Hematopoietic multipotent progenitor cell treated with erythropoietin and hydrocortisone succinate and interleukin-3 and kit ligand, for 15 days (in vitro differentiated cells): ENCODE measurements at places on chromosomes 4 and X.

- DNase-seq = no peak
Observed at GRCh38 chrX:20143111-20143510, 1.5 kb upstream of the EIF1AX start.

DNA sequence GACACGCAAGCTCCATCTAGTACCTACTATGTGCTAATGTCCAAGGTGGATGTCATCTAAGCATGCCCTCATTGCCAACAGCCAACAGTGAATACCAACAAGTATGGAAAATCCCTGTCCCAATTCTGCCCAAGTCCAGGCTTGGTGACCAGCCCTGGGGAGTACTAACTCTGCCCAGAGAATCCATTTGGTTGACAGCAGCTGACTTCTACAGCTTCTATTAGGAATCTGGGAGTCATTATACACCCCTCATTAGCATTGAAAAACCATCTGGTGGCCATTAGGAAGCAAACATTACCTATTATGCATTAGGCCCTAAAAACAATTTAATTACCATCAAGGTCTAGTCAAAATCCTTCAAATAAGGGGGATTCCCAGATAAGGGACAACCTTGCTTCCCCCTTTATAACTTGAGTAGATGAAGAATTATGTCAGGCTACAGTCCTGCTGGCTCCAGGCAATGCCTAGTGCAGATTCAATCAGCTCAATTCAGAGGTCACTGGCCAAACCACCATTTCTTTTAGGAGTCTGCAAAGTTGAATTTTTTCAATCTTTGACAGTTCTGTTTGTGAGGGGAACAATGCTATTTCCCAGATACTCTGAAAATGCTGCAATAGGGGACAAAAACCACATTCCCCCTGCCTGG, 228.0 kb upstream of the LDB2 start:
- no peak for DNase-seq

GRCh38 chrX:95044331-95044730, 1370.3 kb downstream of the FAM133A start:
- no peak for DNase-seq

GRCh38 chr4:39044956-39045826, 13.0 kb upstream of the TMEM156 start:
- DNase-seq = no peak

DNA sequence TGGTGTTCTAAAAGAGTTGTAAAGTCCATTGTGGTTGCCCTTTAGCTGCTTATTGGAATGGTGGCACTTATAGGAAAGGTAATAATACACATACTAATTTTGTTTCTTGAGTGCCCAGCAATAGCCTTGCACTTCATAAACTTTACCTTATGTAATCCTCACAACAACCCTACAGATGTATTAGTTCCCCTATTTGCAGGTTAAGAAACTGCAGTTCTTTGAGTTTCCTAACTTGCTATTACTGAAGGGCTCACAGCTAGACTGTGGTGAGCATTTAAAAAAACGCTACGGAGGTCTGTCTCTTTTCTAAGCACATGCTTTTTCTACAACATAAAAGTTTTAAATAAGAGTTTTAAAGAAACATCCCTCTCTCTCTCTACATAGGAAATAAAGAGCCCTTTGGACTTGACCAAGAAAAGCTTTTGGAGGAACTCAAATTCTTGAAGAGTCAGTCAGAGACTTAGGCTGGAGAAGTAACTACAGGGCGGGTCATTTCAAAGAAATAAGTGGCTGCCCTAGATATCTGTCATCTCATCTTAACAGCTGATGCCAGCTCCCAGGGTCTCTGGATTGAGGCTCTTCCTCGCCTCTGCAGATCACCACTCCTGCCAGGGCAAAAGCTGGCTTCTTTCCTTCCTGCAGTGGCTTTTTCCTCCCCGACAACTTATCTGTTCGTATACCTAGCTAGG, 42.0 kb upstream of the FBXW7 start:
- DNase-seq = peak; percentile 61

GRCh38 chrX:79089896-79090584, 54.4 kb upstream of the GPR174 start:
- DNase-seq = no peak

DNA sequence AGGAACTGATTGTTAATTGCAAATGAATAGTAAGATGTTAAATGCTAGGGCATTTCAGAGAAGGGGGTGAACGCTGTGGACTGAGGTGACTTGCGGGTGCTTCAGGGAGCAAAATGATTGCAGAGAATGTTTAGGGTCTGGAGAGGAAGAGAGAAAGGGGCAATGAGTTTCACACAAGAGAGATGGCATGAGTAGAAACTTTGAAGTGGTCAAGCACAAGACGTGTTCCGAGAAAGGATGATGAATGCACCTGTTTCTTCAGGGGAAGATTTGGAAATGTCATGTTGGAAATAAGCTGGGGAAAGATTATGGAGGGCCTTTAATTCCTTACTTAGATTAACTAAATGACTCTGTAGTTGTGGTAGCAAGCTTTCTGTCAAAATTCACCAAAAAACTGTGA, 43.4 kb downstream of the DTHD1 start:
- no peak for DNase-seq

DNA sequence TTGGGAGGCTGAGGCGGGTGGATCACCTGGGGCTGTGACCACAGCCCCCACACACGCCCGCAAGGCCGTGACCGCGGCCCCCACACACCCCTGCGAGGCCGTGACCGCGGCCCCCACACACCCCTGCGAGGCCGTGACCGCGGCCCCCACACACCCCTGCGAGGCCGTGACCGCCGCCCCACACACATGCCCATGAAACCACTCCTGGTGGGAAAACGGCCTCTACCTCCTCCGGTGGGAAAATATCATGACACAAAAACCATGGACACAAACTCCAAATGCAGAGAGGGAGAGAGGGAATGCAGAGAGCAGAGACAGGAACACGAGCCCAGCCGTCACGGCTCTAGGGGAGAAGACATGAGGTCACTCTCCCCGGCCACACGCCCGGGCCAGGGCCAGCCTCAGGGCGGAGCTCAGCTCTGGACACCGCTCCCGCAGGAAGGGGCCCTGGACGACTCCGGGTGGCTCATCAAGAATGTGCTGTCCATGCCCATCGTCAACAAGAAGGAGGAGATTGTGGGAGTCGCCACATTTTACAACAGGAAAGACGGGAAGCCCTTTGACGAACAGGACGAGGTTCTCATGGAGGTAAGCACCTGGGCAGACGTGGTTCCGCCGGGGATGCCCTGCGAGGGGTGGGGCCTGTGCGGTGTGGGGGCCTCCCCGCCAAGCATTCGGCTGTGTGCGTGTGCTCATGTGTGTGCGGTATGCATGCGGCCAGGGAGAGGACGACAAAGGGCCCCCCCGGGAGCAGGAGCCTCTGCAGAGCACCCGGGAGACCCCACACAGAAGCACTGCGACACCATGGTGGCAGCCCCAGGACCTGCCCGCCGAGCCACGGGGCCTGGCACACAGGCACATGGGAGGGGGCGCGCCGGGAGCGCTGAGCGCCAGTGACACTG, 17.4 kb downstream of the ATP5ME start:
- no peak for DNase-seq

- no peak for DNase-seq
Observed at GRCh38 chrX:106608016-106608415, 3.8 kb upstream of the RADX start.

GRCh38 chr4:101458914-101459313, 111.6 kb upstream of the PPP3CA start:
- no peak for DNase-seq

DNA sequence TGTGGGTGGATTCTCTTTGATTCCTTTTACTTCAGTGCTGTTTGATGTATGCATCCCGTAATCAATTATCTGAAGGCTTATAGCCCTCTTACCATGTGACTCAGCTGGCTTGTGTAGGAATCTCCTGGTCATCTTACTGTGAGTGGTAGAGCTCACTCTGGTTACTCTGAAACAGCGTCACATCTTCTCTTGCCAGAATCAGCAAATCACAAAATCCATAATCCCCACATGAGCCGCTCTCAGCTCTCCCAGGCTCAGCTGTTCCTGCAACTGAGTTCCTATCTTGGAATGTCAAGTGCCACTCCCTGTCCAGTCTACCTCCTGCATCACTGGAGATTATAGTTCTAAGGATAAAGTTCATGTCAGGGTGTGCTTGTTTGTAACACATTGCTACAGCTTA, 278.0 kb downstream of the FBXO8 start:
- DNase-seq = no peak

DNA sequence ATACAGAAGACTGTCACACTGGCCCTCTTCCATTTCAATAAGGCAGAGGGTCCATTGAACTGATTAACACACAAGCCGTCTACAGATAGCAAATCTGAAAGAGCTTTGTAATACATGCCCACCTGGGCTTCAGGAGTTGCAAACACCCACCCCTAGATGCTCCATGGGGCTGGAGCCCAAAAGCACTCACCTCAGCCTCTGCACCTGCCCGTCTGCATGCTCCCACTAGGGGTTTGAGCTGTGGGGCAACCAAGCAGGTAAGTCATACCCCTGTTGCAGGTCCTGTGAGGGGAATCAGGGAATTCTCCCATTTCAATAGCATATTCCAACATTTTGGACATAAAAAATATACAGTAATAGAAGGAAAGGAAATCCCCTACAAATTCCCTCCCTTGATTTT, 243.0 kb upstream of the KCNIP4 start:
- no peak for DNase-seq

- DNase-seq = no peak
Observed at GRCh38 chr4:82508806-82509428, 52.9 kb downstream of the TMEM150C start.
